ENCODE measurements at places on chromosomes 16 and 17.
A peak's percentile ranks its signal among the peaks of the same experiment; 100 is the strongest.

- DNase-seq: no peak
These were observed 3.0 kb upstream of the EEF2K start for GRCh38 chr16:22203091-22203490.

GRCh38 chr17:69802045-69802740 lies 272.8 kb upstream of the KCNJ16 start:
- DNase-seq: no peak

- no peak for DNase-seq
These were observed 99.3 kb upstream of the C17orf78 start for GRCh38 chr17:37276475-37276874.

- no peak for DNase-seq
These were observed 21.7 kb upstream of the SP6 start for GRCh38 chr17:47872651-47873161.

DNA sequence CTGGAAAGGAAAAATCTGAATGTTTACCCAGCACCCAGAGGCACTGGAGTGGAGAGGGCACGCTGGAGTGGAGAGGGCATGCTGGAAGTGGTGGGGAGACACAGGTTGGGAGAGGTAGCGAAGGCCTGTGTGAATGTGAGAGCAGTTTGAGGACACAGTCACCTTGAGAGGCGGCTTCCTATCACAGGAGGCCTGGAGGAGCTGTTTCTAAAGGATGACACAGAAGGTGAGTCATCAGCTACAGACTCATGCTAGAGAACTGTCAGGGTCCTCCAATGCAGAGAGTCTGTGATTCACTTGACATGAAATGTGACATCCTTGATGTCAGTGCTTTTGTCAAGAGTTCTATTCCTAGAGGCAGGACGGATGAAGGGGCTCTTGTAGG lies 13.8 kb downstream of the CTRL start:
- peak; percentile 91 for DNase-seq

- no peak for DNase-seq
These were observed 15.1 kb downstream of the MAP3K14 start for GRCh38 chr17:45301674-45302073.

DNA sequence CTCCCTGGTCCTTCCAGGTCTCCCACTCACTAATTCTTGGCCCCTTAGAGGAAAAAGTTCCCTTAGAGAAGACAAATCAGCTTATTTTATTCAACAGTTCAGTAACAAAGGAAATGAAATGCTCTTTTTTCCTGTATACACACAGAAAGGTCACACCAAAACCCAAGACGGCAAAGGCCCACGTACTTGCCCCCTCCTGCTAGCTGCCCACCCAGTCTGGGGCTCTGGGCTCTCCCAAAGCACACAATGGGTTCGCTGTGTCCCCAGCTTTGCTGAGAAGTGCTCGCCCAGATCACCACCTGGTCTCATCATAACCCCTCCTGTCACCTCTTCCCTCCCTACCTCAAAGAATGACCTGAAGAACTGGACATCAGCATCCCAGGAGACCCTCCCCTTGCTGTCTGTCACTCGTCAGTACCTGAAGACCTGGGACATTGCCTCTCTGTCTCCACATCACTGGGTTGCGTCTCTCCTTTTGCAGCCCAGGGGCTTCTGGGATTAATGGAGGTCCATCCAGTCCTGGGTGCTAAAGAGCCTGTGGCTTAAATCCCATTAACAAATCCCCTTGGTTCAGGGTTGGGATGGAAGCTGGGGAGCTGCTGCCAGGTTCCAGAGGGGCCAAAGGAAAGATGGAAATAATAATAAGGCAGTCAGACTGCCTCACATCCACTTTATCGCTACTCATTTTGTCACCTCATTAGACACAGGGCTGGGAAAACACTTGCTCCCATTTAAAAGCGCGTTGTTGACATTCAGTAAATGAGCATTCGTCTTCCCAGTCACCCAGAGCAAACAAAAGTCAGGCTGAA lies 3.3 kb downstream of the SLC6A4 start:
- no peak for DNase-seq

DNA sequence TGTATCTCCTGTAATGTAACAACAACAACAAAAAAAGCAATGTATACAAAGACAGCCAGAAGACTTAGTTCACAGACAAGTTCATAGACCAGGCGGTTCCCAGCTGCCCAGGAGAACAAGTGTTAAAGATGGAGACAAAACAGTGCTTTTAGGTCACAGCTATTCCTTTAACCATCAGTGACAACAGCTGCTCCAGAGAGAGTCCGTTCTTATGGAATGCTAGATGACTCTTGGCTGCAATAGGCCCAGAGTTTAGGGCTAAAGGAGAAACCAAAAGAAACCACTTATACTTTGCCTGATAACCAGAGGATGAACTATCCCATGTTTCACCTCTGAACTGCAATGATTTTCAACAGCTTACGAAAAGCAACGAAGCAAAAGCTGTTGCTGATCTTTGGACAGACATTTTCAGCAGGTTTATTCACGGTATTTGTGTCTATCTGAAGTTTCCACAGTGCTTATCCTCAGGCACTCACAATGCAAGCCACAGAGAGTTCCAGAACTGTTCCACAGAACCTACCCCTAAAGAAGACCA lies 6.0 kb downstream of the ZCCHC14 start:
- DNase-seq: peak; percentile 15
